ENCODE measurements at places on chromosomes 13 and 19. TPM values are rescaled to one million over a fixed set of nuclear protein-coding genes. Genes with fewer than 3 reads are reported as not detected.

ZNF226 gene
- total RNA-seq: 38.2 TPM

CYP2F1 gene
- not detected for total RNA-seq

DNA sequence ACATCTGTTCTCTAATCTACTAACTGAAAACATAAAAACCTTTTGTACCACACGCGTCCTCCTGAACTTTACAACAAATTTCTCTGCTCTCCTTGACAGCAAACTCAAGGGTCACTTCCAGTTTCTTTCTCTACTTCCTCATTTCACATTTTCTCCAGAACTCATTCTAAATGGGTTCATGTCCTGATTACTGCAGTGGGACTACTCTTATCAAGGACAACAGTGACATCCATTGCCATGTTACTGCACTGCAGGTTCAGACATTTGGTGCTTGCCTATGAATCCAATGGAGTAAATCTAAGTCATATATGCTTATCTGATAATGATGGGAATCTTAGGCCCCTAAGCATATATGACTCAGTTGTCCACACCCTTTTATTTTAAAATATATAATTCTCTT, 35.3 kb downstream of the FPR3 start:
- no peak for DNase-seq

- DNase-seq: no peak
Observed at GRCh38 chr13:95676105-95676761, 706 bp upstream of the DNAJC3 start.

DNA sequence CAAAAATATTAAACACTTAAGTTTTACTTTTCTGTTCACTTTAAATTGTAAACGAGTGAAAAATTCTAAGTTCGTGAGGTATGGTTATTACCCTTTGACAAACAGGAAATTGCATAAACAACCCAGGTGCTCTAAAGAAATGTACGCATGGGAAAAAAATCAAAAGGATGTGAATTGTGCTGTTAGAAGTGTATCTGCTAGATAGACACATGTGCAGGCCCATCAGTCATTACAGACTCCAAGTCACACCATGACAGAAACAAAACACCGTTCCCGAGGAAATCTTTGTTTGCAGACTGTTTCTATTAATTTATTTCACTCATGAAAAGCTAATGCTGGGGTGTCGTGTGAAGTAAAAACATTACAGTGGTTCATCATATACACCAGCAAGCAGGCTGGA, 17.0 kb upstream of the DOCK9 start:
- DNase-seq: no peak

DNA sequence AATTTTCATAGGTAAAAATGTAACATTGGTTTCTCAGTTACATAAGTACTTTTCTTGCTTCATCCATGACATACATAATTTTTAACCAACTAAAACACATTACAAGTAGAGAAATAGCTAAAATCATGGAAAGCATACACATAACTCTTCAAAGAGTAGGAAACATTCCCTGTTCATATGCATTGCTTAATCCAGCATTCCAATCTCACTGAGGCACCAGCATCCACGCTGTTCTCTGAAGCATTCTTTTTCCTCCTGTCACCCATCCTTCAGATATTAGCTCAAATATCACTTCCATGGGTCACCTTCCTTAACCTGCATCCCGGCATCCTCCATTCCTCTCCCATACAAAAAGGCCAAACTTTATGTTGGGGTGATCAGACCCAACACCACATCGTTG, 79.1 kb downstream of the ZNF254 start:
- DNase-seq: no peak

DNA sequence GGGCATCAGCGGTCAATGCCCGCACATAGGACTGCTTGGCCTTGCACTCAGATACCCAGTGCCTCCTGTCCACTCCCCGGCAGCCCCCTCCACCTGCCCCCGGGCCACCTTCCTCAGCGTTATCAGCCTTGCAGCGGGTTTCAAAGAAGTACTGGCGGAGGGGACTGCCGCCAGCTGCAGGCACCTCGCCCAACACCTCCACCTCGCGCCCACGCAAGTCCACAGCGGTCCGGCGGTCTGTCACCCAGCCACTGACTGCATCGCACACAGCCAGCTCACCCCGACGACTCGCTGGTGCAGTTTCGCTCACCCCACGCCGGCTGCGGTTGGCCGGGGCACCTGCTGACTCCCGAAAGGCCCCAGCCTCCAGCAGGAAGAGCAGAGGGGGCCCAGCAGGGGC, 3.2 kb downstream of the NTF4 start:
- DNase-seq: no peak

- no peak for DNase-seq
Observed at GRCh38 chr13:20461860-20462532, 63.7 kb downstream of the CRYL1 start.

DNA sequence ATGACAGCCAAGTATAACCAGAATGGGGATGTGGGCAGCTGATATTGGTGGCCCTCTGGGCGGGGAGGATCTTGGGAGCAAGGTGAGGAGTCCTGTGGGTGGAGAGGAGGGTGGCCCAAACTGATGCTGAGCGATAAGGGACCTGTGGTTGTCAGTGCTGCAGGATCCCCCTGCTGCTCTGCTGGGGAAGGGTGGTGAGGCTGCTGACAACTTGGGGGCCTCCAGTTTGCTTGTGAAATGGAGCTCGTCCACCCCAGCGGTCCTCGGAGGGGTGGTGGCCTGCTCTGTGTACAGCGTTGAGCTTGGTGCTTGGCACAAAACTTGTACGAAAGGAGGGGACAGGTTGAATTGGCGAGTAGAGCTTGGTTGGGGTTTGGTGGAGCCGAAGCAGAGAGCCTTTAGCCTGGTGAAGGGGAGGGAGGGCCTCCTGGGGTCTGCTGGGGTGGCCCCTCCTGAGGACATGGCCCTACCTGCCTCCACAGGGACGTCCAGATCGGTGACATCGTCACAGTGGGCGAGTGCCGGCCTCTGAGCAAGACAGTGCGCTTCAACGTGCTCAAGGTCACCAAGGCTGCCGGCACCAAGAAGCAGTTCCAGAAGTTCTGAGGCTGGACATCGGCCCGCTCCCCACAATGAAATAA, 2.9 kb downstream of the RPS11 start:
- no peak for DNase-seq

- no peak for DNase-seq
Observed at GRCh38 chr13:32121316-32121715, 89.7 kb downstream of the FRY start.

DNA sequence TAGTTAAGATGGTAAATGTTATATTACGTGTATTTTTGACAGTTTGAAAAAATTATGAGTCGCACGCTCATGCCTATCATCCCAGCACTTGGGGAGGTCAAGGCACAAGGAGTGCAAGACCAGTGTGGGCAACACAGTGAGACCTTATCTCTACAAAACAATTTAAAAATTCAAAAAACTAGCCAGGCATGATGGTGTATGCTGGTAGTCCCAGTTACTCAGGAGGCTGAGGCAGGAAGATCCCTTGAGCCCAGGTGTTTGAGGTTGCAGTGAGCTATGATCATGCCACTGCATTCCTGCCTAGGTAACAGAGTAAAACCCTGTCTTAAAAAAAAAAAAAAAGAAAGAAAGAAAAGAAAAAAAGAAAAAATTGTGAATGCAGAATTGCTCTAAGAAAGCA, 58.0 kb downstream of the TBC1D4 start:
- DNase-seq: no peak

DNA sequence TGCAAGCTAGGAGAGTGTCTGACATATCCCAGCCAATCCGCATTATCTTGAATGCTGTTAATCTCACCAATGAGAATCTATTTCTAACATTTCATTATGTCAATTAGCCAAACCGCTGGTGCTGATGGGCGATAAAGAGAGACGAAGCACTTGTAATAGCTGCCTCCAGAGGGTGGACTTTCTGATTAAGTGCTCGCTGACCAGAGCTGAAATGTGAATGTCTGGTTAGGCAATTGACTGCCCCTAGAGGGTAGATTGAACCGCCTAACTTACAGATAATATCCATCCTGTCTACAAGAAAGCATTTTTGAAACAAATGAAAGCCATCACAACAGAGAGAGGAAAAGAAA, 552 bp upstream of the GRWD1 start:
- DNase-seq: no peak

DNA sequence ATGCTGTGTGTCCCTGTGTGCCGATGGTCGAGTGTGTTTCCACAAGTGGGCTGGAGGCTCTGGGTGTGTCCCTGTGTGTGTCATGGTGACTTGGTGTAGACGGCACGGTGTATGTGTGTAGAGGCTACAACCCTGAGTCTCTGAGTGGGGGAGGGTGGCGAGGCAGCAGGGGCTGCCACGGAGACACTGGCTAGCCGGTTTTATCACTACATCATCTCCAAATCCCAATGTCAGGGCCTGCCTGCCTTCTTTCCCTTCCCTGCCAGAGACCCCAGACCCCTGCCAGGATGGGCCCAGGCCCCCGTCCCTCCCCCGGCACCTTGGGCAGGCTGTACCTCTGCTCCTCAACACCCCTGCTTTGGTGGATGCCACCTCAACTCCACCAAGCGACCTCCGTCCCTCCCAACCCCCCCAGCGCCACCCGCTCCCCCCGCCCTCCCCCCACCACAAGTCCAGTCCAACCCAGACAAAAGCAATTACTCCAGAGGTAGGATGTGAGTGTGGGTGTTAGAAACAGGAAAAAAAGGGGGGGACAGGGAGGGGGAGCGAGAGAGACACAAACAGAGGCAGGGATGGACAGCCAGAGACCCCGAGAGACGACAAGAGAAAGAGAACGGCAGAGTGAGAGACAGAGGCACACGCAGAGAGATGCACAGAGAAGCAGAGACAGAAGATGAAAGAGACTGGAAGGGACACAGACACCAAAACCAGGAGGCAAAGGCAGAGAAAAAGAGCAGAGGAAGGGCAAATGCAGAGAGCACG, 21.6 kb upstream of the POU2F2 start:
- no peak for DNase-seq

GRCh38 chr19:43983912-43984686, at the start of gene ZNF155:
Gene ZNF155 (plus strand): TSS chr19:43984188. CDS start chr19:43988544, 4,356 bp downstream.
- peak; percentile 68 for DNase-seq

DNA sequence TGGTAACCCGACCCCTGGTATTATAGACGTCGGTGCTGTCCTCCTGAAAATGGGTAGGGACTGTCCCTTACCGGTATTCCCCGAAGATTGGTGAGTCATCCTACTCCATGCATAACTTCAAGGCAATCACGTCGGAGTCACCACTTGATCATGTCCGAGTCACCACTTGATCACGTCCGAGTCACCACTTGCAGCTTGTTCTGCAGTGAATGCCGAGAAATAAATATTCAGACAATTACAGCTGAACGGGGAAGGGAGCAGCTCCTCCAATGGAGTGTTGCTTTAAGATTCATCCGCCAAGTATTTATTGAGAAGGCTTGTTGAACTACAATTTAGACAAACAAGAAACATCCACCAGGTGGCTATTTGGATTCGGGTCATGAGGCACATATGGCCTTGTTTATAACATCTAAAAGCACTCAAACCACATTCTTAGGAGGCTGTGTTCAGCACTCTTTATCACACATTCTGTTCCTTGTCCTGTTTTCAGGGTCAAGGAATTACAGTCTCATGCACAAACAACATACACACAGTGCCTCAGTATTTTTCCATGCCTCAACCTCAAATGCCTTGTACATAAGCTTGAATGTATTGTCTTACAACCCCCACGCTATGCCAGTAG, 43.1 kb downstream of the ZNF726 start:
- DNase-seq: no peak

- DNase-seq: no peak
Observed at GRCh38 chr13:29594303-29594709, 1.2 kb downstream of the SLC7A1 start.

DNA sequence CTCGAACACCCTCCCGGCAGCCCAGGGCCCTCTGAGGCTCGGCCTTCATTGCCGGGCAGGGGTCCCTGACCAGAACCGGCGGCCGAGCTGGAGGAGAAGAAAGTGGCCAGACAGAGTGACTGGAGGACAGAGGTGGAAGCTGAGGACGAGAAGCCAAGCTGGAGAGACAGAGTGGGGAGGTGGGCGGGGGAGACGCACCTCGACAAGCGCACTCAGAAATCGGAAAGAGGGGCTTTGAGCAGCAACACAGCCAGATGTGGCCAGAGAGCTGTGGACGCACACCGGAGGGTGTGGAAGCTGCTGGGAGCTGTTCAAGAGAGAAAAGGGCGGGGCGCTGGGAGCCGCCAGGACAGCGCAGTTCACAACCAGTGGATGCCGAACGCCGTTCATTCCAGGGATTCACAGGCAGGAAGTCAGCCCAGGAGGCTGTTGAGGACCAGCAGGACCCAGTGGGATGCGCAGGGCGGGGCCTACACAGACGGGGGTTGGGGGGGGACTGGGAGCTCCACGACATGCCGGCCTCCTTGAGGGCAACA, 28.2 kb upstream of the C13orf46 start:
- DNase-seq: no peak

GRCh38 chr13:80901111-80901510, 560.2 kb upstream of the SPRY2 start:
- no peak for DNase-seq

GRCh38 chr19:58569943-58570670, 3.0 kb downstream of the MZF1 start:
- no peak for DNase-seq

DNA sequence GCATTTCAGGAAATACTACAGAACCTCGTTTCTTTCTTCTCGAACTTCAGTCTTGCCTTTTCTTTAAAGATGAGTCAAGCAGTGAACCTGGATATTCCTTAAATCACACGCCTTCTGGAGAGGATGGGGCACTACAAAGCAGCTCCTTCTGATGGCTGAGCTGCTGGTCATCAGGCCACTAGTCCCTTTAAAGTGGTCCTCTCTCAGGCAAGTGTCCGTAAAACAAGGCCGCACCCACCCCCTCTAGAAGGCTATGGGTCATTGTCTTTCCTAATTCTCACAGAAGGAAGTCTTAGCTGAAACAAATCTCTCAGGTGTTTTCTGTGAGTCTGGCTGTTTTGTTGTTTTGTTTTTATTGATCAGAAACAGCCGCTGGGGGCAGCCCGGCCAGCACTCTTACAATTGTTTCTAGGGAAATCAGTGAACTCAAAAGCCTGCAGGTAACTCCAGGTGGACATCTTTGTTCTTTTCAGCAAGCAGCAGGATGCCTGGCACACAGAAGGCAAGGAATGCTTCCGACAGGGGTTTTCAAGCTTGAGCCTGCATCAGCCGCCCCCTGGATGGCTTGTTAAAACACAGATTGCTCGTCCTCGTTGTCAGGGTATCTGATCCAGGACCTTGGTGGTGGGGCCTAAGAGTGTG, 45.4 kb downstream of the MBNL2 start:
- no peak for DNase-seq

GRCh38 chr19:7444042-7444441, 44.8 kb downstream of the PEX11G start:
- no peak for DNase-seq

GRCh38 chr19:48085076-48085475, 25.5 kb downstream of the PLA2G4C start:
- no peak for DNase-seq
